ENCODE measurements at places on chromosomes 5 and 9.

DNA sequence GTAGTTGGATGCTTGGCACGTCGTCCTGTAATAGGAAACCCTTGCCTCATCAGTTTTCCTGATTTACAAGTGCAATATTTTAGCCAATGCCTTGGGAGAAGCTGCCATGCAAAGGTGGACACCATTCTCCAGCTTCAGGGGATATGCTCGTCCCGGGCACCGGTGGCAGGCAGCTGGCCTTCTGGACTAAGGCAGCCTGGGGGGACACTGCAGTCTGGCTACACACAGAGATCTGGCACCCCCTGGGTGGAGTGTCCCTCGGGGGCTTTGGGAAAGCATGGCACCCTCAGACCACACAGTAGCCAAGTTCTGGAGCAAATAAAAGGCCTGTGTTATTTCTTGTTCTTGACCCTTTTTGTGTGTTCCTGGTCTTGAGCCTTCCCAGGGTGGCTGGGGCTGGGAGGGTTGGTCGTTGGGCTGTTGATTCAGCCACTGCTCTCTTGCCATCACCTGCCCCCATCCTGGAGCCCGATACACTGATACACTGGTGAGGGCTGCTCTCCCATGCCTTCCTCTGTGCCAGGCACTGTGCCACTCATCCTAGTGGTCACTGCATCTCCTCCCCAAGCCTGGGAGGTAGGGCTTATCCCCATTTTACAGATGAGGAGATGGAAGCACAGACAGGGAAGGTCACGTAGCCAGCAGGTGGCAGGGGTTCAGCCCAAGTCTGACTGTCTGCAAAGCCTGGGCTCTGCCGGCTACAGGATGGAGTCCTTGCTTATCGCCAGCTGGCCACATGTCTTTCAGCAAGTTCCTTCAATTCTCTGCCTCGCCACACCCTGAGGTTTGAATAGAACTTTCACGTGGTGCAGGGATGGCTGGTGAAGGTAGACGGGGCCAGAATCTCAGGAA is 134.1 kb downstream of the RGS3 start:
- DNase-seq, result no peak

GRCh38 chr9:847505-847904 is 6.0 kb downstream of the DMRT1 start:
- no peak for DNase-seq

DNA sequence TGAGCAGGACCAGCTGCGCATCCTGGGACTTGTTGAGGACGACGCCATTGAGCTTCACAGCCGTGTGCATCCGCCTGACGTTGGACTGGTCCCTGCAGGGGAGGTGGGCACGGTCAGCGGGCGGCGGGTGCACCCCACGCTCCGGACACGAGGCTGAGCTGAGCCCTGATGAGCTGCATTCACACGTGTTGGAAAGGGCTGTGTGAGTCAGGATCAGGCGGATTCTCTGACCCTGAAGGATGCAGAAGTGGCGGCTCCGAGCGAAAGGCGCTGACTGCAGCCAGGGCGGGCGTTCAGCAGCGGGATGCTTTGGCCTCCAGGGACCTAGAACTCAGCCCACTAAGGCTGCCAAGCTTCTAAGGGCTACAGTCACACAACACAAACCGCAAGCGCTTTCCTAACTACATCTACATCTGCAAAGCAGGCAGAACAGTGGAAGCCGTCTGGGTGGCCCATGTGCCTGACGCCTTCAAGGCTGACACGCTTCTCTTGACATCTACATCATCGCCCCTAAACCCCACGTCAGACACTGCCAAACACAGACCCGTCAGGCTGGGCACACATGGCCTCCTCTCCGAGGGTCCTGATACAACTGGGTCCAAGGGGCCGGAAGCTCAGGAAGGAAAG is 44.9 kb downstream of the NKD2 start:
- peak; percentile 30 for DNase-seq

GRCh38 chr9:33446240-33446945 is 1.0 kb downstream of the AQP3 start:
- DNase-seq, result no peak

DNA sequence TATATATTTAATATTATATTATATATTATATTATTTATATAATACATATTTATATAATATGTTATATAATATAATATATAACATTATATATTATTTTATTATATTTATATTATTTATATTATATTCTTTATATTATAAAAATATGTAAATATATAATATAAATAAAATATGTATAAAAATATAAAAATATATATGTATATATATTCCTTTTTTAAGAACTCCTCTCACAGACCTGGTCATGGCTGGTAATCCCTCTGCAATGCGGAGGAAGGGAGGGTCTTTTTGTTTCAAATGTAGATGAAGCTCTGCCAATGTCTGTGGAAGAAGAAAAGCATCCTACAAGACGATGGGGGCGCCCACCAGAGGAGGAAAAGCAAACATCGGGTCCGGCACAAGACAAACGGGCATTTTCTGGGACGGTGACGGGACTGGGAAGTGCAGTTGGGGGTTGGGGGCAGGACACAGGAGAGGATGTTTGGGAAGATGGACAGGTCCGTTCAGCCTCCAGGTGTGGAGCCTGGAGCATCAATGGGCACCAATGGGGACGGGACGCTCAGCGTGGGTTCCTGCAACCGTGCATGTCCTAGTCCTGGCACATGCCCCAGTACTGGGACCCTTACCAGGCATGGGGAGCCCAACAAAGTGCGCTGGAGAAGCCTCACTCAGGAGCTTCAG is 194.0 kb downstream of the IRX1 start:
- DNase-seq, result no peak

DNA sequence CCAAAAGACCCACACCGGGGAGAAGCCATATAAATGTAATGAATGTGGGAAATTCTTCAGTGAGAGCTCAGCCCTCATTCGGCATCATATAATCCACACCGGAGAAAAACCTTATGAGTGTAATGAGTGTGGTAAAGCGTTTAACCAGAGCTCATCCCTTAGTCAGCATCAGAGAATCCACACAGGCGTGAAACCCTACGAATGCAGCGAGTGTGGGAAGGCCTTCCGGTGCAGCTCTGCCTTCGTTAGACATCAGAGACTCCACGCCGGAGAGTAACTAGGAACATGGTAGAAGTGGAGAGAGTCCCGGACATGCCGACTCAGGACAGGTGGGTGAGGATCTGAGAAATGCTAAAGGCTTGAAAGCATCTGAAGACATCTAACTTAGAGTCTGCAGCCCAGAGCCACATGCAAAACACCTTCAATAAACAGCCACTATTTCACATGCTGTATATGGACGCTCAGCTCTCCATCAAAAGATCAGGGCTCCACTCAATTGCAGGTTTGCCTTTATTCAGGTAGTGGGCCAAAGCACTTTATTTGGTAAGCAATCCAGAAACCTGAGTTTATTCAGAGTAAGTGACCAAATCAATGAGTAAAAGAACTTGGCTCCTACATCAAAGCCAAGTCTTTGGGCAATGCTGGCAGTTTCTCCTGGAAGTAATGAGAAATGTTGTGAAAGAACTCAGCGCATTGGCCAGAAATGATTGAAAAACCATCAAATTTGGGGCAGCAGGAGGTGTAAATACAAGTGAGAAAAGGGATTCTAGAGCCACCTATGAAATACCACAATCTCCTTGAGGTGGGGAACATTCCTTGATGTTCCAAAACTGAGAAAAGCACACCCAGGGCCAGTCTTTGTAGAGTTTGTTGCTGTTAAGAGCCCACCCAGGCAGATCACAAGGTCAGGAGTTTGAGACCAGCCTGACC is 6.0 kb downstream of the RPL12 start:
- DNase-seq, result peak; percentile 74

DNA sequence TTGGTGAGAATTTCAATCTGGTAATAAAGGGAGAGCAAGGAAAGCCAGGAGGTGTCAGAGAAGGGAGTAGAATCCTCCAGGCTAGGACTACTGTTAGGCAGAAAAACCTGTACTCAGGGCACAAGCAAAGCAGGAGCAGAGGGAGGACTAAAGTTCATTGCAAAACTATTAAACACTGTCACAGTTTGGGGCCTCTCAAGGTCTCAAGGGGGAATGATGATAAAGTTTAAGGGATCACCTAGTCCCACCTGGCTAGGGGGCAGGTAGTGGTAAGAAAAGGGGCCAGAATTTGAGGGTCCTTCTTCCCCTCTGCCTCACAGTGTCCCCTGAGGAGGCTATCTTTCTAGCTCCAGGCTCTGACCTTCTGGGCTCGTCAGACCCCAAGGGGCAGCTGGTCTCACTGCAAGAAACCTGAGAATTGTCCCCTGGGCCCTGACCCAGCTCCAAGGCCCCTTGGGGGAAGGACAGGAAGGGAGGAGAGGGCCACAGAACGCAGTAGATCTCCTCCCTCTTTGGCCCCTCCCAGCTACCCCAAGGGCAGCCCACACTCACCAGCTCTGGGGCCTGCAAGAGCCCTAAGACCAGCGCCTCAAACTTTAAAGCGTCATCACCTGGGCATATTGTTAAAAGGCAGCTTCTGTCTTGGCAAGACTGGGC is 974 bp downstream of the CCDC69 start:
- no peak for DNase-seq

DNA sequence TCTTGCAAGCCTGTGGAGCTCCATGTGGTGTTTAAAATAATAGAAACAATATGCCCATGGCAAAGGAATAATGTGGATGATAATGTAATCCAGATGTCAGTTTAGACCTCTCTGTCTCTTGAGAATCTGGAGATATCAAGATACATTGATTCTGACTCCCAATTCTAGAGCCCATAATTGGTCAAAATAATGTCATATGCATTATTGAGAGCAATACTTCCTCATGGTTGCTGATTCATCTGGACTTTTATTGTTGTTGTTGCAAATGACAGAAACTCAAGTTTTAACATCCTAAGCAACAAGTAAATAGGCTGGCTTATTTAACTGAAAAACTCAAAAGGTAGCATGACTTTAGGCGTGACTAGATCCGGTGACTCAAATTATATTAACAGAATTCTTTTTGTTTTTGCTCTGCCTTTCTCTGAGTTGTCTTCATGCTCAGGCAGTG is 152.1 kb downstream of the PCSK1 start:
- DNase-seq, result peak; percentile 37

DNA sequence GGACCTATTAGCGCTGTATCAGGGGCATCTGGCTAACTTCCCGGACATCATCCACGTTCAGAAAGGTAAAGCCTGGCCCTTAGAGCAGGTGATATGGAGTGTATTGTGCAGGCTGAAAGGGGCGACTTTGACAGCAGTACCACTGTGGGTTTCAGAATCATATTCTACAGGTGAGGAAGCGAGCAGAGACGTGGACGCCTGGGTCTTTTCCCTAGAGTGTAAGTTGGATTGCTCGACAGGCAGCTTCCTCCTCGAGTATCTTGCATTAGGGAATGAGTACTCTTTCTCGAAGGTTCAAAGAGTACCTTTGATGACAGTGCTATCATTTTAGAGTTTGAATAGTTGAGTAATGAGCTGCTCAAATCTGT is 1.9 kb downstream of the SNX18 start:
- DNase-seq, result no peak

DNA sequence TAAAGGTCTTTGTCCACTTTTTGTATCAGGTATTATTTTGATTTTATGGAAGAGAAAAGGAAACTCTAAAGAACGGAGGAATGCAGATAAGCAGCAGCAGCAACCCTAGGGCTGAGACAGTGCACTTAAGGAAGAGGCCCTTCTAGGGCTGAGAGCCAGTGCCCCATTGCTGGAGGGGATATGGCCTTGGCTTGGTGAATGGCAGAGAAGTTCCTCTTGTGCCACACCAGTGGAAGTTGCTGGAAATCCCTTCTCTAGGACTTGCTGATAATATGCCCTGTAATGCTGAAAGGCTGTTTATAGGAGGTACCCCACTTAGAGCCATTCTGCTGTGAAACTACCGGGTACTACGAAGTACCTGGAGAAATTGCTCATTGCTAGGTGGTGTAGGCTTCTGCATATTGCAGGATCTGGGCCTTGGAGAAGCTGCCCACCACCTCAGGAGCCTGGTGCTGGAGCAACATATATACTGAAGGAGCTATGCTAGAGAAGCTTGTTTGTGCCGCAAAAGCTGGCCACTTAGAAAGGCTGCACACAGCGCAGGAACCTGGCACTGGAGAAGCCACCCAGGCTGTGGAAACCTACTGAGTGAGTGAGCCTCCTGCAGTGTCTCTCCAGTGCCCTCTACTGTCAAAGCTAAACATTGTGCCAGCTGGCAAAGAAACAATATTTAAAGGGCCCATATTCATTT is 9.6 kb upstream of the UBTD2 start:
- DNase-seq, result peak; percentile 86

GRCh38 chr5:83433891-83434290 is 37.7 kb upstream of the VCAN start:
- peak; percentile 85 for DNase-seq

DNA sequence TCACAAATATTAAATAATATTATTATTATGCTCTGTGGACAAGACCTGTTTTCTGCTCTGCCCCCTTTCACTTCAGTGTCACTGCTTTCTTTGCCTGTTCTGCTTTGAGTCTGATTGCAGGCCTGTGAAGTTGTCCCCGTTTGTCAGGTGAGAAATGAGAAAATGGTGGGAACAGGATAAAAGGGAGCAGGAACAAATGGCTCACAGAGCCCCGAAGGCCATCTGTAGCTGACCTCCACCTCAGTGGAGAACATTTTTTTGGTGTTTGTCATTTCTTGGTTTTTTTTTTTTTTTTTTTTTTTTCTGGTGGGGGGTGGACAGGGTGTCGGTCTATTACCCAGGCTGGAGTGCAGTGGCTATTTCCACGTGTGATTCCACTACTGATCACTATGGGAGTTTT is 13.2 kb upstream of the S100Z start:
- DNase-seq, result no peak

GRCh38 chr5:6743161-6743560 is 29.9 kb downstream of the TENT4A start:
- DNase-seq, result no peak

GRCh38 chr5:165559645-165560044 is 2054.2 kb downstream of the MAT2B start:
- DNase-seq, result no peak

GRCh38 chr9:37345038-37345437 is 77.5 kb upstream of the GRHPR start:
- DNase-seq, result no peak

- no peak for DNase-seq
Observed at GRCh38 chr5:2569176-2569575, 182.3 kb downstream of the IRX2 start.

GRCh38 chr9:92617951-92618510 is 51.9 kb downstream of the IPPK start:
- no peak for DNase-seq

DNA sequence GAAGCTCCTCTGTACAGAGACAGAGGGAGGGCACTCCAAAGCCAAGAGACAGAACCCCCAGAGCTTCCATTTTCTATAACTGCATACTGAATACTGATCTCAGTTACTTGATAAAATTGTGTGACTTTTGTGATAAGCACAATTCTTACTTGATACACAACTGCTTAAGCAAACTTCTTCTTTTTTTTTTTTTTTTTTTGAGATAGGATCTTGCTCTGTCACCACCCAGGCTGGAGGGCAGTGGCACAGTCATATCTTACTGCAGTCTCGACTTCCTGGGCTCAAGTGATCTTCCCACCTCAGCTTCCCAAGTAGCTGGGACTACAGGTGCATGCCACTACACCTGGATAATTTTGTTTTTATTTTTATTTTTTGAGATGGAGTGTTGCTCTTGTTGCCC is 252.1 kb upstream of the ZNF608 start:
- DNase-seq, result no peak

GRCh38 chr5:78706381-78706780 is 57.8 kb upstream of the LHFPL2 start:
- no peak for DNase-seq

- no peak for DNase-seq
Observed at GRCh38 chr5:80211327-80211726, 44.5 kb downstream of the SERINC5 start.
